ENCODE measurements at places on chromosomes 2 and 18.
A peak's percentile ranks its signal among the peaks of the same experiment; 100 is the strongest.

DNA sequence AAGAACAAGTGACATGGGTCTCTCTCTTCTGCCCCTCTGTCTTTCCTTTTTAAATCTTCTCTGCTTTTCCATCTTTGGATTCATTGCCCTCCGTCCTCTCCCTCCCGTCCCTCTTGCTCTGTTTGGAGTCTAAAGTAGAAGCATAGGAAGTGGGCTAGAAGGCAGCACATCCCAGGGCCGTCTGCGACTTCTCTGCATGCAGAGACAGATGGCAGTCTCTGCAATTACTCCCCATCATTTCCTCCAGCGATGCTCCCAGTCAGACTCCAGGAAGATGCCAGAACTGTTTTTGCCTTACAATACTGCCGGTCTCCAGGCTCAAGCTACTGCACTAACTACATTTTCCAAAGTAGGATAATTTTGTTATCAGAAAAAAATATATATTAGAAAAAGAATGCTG is 35.2 kb upstream of the LPIN2 start:
- DNase-seq, result peak; percentile 60

DNA sequence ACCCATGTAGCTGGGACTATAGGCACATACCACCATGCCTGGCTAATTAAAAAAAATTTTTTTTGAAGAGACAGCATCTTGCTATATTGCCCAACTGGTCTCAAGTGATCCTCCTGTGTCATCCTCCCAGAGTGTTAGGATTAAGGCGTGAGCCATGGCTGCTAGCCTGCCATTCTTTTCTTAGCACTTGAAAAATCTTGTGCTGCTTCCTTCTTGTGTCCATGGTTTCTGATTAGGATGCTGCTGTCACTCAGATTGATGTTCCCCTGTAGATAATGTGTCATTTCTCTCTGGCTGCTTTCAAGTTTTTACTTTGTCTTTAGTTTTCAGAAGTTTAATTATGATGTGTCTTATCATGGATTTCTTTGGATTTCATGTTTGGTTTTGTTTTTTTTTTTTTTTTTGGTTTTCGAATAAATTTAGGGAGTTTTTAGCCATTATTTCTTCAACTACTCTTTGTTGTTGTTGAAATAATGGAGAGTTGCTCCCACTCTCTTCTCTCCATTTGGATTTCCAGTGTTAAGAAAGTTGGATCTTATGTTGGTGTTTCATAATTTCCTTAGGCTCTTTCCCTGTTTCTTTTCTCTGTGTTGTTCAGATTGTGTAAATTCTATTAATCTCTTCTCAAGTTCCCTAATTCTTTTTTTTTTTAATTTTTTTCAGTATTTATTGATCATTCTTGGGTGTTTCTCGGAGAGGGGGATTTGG is 2.5 kb downstream of the ATP9B start:
- no peak for DNase-seq

GRCh38 chr2:28413152-28413898 is 20.7 kb downstream of the FOSL2 start:
- DNase-seq, result peak; percentile 60

- no peak for DNase-seq
These were observed 406.5 kb upstream of the UBE2E3 start for GRCh38 chr2:180573951-180574350.

GRCh38 chr2:6639929-6640620 is 225.6 kb downstream of the CMPK2 start:
- DNase-seq, result no peak

DNA sequence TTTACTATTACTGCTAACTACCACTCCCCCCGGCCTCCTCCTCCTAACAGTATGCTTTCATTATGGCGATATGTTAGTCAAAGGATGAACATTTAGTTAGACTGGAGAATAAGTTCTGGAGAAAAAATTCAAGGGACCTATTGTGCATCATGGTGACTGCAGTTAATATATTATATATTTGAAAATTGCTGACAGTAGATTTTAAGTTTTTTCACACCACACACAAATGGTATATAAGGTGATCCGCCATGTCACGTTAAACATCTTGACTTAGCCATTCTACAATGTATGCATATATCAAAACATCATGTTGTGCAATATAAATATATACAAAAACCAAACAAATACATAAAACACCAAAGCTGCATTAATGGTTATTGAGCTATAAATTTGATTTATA is 873.7 kb downstream of the CNTNAP5 start:
- no peak for DNase-seq

- no peak for DNase-seq
These were observed 10.6 kb downstream of the LYPD6B start for GRCh38 chr2:149049142-149049541.

GRCh38 chr18:60755134-60755533 is 382.6 kb upstream of the MC4R start:
- DNase-seq, result no peak

GRCh38 chr2:191352536-191352935 is 107.3 kb downstream of the MYO1B start:
- no peak for DNase-seq

DNA sequence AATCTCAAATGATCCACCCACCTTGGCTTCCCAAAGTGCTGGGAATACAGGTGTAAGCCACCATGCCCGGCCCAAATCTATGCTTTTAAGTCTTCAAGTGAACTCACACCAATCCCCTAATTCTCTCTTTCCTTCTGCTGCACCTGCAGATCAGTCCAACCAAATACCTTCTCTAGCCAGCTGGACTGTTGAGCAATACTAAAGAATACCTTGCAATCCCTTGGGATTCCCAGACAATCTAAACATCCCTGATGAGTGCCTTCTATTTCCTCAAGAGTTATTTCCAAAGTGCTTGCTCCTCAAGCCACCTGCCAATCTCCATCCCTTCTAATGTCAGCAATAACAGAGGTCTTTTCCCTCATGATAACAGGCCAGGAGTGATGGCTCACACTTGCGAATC is 48.6 kb downstream of the SF3B1 start:
- no peak for DNase-seq

DNA sequence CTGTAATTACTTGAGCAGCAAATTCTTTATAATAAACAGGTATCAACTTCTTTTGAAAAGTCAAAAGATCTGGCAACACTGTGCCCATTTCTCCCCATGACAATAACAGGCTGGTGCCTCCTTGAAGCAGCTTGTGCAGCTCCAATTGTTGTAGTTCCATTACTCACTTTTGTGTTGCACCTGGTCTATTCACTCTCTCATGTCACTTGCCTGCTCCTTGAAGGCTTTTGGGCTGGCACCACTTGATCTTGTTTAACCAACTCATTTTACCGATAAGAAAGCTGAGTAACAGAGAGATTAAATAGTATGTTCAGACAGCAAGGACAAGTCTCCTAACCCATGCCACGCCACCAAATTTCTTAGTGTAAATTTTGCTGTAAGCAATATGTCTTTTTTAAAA is 314.5 kb downstream of the OSR1 start:
- no peak for DNase-seq

DNA sequence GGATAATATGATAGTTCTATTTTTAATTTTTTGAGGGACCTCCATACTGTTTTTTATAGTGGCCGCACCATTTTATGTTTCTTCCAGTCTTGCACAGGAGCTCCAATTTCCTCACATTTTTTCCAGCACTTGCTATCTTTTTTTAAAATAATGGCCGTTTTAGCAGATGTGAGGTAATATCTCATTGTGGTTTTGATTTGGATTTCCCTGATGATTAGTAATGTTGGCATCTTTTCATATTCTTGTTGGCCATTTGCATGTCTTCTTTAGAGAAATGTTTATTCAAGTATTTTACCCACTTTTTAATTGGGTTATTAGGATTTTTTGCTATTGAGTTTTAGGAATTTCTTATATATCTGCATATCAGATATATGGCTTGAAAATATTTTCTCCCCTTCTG is 29.9 kb upstream of the NAPG start:
- no peak for DNase-seq

GRCh38 chr2:58197894-58198293 is 43.2 kb downstream of the FANCL start:
- DNase-seq, result no peak

- DNase-seq, result no peak
These were observed 323.5 kb downstream of the AFF3 start for GRCh38 chr2:99818842-99819241.

DNA sequence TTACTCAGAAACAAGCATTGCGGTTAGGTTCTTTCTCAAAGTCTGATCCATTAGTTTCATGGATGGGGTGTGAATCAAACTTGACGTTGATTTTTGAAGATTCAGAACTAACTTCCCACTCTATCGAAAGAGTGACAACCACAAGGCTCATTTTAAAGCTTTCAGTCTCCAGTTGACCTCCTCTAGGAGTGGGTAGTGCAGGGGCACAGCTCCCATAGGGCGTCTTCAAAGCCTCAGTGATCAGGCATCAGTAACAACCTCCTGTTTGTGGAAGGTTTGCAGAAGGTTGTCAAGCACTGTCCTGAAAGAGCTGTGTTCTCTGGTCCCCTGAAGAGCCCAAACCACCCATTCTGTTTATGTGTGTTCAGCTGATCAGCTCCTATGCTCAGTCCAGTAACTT is 10.2 kb downstream of the MTCL1 start:
- no peak for DNase-seq

- no peak for DNase-seq
These were observed 12.0 kb upstream of the TUBB6 start for GRCh38 chr18:12296087-12296403.

- no peak for DNase-seq
These were observed 550.8 kb upstream of the ZNF804A start for GRCh38 chr2:184047536-184047935.

- DNase-seq, result no peak
These were observed 863.3 kb downstream of the CNTNAP5 start for GRCh38 chr2:124888431-124888830.

DNA sequence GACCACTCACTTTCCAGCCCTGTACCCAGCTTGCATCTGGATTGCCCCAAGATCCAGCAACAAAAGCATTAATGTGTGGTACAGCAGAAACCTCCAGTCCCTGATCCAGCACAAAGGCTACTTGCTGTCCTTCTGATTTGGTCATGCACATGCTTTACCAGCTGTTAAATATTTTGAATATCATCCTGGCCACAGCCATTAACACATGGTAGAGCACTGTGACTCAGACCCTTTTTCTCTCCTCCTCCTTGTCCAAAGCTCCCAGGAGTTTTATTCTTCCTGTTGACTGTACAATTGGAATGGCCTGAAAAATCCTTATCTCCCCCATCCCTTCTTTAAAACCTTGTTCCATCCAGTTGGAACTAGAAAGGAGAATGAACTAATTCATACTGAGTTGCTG is 419.7 kb upstream of the TNP1 start:
- no peak for DNase-seq

- no peak for DNase-seq
These were observed 555.2 kb downstream of the STK39 start for GRCh38 chr2:167692191-167692590.

- DNase-seq, result no peak
These were observed 60.6 kb upstream of the ACTR3 start for GRCh38 chr2:113829270-113829669.

- DNase-seq, result no peak
These were observed 292.1 kb downstream of the NBAS start for GRCh38 chr2:15269043-15269442.

DNA sequence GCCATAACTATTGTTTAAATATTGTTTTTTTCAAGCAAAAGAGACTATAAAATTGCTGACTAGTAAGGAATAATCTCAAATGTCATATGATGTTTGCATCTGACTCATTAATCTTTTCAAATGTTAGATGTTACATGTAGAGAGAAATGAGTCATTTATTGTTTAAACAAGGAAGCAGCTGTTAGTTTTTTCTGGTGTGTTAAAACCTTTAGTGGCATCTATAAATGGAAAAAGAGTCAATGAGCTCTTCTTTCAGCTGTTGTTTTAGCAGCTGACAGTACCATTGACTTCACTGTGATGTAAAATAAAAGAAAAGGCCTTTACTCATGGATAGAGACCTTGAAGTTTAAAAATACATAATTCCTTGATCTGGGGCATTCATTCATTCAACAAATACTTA is 1.8 kb upstream of the KLHL41 start:
- no peak for DNase-seq

GRCh38 chr2:208010506-208010905 is 14.8 kb downstream of the PLEKHM3 start:
- no peak for DNase-seq

GRCh38 chr2:240532031-240532775 is 25.6 kb downstream of the ANKMY1 start:
- no peak for DNase-seq

GRCh38 chr2:168528469-168528868 is 72.4 kb downstream of the CERS6 start:
- no peak for DNase-seq

DNA sequence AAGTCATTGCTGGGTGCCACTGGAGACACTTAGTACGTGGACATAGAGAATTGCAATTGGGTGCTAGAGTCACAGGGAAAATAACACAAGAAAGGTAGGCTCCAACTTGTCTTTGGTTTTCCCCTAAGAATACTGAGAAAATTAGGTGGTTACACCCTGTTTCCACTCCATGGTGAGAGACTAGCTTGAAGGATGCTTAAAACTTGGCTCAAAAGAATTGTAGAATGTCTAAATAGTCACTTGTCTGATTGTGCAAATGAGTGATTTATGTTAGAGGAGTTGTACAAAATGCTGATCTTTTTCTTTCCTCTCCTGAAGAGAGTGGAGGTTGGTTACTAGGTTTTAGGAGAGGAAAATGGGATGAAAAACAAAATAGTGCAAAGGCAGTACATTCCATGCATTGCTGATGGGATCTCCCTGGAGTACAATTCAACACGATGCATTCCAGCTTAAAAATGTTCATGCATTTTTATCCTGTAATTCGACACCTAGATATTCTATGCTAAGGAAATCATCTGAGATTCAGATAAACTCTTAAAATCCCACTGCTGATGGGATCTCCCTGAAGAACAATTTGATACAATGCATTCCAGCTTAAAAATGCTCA is 2.2 kb upstream of the SERPINB12 start:
- DNase-seq, result no peak

- DNase-seq, result no peak
These were observed 14.3 kb upstream of the RIOK3 start for GRCh38 chr18:23438608-23439366.

DNA sequence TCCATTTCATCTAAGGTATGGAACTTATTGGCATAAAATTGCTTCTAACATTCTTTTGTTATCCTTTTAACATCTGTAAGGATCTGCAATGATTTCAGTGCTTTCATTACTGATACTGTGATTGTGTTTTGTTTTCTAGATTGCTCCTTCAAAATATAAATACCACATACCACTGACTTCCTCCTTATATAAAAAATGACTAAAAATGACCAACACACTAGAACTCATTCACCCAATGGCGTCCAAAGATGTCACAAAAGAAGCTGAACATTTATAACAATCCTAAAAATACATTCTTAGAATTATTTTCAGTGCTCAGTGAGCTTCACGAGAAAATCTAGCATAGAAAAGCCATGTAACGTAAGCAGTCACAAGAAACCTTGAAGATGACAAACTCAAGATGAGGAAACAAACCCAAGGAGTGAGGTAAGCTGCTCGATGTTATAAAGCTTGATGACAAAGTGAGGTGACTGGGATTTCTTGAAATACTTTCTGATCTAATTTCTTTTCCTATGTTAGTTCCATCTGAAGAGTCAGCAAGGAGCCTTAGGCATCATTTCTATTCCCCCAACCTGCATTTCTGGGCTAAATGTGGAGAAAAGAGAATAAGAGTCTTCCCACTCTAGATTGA is 42.6 kb downstream of the PNO1 start:
- no peak for DNase-seq
